ENCODE measurements at places on chromosomes 12 and 14.

DNA sequence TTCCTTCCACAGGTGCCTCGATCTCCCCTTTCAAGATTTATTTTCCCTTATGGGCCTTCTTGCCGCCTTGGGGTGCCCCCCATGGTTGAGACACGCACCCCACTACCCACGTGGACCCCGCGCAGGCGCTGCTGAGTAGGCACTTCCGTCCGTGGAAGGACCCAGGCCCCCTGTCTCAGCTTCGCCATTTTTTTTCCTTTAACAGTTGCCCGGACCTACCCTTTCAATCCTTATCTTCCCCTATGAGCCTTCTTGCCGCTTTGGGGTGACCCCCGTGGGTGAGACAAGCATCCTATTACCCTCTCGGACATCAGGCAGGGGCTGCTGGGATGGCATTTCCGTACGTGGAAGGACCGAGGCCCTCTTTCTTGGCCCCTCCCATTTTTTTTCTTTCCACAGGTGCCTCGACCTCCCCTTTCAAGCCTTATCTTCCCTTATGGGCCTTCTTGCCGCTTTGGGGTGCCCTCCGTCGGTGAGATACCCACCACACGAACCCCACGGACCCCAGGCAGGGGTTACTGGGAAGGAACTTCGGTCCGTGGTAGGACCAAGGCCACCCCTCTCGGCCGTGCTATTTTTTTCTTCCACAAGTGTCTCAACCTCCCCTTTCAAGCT, 268.2 kb downstream of the ALG10 start:
- no peak for DNase-seq

GRCh38 chr14:56046546-56046945, 71.7 kb upstream of the PELI2 start:
- DNase-seq: no peak

DNA sequence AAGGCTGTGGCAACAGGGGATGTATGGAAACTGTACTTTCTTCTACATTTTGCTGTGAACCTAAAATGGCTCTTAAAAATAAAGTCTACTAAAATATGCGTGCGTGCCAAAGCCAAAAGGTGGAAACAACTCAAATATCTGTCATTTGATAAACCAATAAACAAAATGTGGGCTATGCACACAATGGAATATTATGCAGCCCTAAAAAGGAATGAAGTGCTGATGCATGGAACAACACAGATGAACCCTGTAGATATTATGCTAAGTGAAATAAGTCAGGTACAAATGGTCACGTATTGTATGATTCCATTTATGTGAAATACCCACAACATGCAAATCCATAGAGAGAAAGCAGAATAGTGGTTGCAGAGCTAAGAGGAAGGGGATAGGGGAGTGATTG, 8.0 kb downstream of the CACNA2D4 start:
- no peak for DNase-seq

- no peak for DNase-seq
Observed at GRCh38 chr12:103924761-103925641, 5.2 kb upstream of the HSP90B1 start.

- no peak for DNase-seq
Observed at GRCh38 chr14:61469781-61470180, 148.4 kb downstream of the PRKCH start.

DNA sequence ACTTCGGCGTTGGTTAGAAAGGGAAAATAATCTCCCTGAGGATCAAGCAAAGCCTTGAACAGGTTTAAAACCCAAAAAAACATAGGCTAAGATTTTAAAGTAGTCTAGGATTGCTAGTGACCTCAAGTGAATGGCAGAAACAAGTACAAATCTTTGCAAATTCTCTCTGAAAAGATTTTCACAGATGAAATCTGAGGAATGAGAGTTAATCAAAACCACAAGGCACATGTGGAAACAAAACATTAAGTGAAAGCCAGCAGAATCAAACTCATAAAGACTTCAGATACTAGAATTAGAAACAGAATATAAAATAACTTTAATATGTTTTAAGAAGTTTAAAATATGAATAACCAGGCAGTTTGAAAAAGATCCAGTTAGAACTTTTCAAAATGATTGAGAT, 52.2 kb upstream of the CFL2 start:
- no peak for DNase-seq

DNA sequence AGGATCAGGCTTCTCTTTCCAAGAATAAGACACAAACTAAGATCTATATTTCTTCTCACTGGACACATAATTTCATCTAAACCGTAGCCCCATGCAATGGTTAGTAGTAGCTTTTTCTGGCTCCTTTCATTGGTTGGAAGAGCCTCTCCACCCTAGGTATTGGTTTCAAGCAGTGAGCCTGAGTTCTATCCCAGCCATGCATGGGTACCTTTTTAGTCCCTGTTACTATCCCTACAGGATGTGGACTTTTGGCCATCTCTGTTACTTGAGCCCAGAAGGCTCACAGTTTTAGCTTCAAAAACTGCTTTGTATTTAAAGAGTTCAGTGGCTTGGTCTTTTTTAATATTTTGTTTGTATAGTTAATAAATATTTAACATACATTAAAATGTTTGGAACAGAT, 16.1 kb downstream of the PPM1A start:
- DNase-seq: no peak

- peak; percentile 74 for DNase-seq
Observed at GRCh38 chr12:62799126-62799736, 135.7 kb downstream of the PPM1H start.

All from hepatic stellate cell (primary cell).